ENCODE measurements at places on chromosomes 5 and 9.

GRCh38 chr5:133232011-133232410, 180.2 kb downstream of the HSPA4 start:
- DNase-seq: no peak

DNA sequence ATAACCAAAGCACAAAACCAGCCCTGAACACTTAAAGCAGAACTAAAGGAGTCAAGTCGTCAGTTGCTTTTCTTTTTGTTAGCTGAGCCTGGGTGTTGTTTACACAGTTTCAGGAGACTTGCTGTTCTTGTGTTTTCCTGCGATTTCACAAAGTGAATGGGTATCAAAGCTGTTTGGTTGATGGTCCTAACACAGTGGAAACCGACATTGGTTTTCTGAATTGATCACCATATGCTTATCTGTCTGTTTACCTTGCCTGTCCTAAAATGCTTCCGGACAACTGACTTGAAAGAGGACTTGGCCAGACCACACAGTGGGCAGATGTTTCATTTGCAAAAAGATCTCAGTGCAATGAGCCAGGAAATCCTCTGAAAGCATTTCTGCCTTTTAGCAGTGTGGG, 676.4 kb downstream of the PRELID2 start:
- DNase-seq: no peak

- DNase-seq: no peak
Observed at GRCh38 chr9:120609636-120610035, 29.7 kb upstream of the CDK5RAP2 start.

GRCh38 chr5:7970816-7971215, 101.9 kb downstream of the MTRR start:
- no peak for DNase-seq

DNA sequence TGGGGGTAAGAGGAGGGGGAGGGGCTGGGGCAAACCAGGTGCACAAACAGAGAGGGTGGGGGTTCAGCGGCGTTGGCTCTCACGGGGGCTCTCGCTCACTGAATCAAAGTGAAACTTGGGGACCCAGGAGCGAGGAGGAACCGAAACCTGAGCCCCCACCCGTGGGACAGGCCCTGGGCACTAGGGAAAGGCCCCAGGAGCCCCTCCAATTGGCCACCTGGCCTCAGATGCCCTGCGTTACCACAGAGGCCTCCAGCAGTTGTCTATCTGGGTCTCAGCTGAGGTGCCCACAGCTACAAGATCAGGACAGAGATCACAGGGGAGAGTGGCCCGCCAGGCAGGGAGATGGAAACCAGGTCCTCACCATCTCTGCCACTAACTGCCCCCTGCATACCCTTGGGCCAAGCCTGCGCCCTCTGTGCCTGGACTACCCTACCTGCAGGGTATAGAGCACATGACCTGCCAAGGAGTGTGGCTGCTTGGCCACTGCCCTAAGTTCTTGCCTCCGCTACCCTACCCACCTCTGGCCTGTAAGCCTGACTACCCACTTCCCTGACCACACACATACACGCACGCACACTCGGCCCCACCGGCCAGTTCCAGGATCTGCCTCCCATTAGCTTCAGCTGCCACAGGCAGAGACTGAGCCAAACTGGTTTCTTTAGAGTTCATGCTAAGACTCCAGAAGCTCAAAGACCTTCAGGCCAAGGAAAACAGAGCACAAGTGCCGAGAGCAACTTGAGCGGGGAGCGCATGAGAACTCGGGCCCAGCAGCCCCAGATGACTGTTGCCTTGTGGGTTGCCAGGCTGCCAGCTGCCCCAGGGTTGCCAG, 39.9 kb downstream of the PAX5 start:
- no peak for DNase-seq

- no peak for DNase-seq
Observed at GRCh38 chr5:68230285-68230684, 14.7 kb downstream of the PIK3R1 start.

- DNase-seq: no peak
Observed at GRCh38 chr9:131447600-131447999, 53.7 kb downstream of the PRRC2B start.

DNA sequence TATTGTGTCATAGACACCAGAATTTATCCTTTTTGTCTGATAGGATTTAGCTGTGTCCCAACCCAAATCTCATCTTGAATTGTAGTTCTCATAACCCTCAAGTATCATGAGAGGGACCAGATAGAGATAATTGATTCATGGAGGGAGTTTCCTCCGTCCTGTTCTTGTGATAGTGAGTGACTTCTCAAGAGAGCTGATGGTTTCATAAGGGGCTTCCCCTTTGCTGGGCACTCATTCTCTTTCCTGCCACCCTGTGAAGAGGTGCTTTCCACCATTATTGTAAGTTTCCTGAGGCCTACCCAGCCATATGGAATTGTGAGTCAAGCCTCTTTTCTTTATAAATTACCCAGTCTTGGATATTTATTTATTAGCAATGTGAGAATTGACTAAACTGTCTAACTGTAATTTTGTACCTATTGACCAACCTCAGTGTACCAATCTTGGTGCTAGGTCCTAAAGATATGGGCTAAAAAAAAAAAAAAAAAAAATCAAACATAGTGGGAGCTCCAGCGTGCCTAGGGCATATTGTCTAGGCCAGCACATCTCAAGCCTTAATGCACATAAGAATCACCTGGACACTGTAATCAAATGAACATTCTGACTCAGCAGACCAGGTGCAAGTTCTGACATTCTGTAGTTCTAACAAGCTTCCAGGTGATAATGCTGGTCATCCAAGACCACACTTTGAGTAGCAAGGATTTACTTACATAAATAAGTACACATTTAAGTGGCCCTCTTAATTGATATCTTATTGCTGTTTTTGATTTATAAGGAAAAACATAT, 30.5 kb downstream of the ST8SIA4 start:
- DNase-seq: no peak

DNA sequence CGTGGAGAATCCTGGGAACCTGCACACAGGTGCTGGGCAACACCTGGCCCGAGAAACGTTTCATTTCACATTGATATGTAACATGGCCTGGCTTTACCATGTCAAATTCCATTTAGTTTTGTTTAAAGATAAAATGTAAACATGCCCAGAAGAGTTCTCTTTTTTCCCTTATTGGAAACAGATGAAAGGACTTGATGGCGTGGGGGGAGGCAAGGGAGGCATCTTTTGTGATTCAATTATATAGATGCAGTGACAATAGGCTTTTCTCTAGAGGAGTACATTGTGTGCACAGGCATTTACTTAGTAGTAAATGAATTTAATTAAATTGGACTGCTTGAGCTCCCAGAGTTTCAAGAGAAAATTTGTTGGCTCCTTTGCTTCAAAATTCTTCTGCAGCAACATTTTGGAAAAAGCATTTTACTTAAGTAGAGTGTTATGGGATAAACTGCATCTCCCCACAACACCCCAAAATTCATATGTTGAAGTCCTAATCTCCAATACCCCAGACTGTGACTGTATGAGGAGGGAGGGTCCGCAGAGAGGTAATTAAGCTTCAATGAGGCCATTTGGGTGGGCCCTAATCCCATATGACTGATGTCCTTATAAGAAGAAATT, 254.3 kb upstream of the NFIL3 start:
- DNase-seq: no peak

- no peak for DNase-seq
Observed at GRCh38 chr5:93513298-93513697, 67.7 kb downstream of the NR2F1-AS1 start.

DNA sequence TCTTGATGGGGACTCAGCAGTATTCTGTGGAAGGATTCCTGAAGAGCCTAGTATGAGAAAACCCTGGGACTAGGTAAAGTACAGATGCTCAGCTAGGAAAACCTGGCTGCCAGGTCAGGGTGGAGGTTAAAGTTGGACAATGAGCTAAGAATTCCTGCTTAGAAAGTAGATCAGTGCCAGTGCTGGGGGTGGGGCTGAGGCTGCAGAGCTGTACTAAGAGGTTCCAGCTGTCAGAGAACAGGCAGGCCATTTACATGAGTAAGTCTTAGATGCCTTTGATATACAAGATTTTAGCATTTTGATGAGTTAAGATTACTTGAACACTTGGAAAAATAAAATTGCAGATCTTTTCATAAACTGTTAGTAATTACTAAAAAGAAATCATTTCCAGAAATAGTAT, 332.3 kb upstream of the NUDT12 start:
- DNase-seq: no peak

DNA sequence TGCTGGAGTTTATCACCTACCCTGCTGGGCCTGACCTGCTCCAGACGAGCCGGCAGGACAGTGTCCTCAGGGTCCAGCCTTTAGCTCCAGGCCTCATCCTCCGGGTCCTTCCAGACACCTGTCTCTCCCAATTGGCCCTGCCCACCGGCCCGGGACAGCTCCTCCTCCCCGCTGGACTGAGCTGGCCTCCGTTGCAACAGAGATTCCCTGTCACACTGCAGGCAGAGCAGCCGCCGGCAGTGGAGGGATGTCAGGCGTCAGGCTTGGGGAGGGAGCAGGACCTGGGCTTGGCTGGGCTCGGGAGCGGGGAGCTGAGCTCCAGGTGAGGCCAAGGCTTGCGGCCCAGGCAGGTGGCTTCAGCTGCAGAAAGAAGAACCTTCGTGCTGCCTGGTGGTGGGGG, 1.7 kb downstream of the KCNT1 start:
- DNase-seq: no peak

- no peak for DNase-seq
Observed at GRCh38 chr5:141672841-141673813, 8.9 kb downstream of the ARAP3 start.
